Aorta (tissue), 5 donors: ENCODE measurements at places on chromosomes 4 and X. TPM values are rescaled to one million over a fixed set of nuclear protein-coding genes. Genes with fewer than 3 reads are reported as not detected.

The KCND1 gene
- total RNA-seq: 3.4 TPM

GRCh38 chrX:39017077-39017476 is 215.8 kb downstream of the MID1IP1 start:
- DNase-seq: no peak

The GSPT2 gene
- total RNA-seq: 7.7 TPM

The FAM9B gene
- total RNA-seq: not detected

DNA sequence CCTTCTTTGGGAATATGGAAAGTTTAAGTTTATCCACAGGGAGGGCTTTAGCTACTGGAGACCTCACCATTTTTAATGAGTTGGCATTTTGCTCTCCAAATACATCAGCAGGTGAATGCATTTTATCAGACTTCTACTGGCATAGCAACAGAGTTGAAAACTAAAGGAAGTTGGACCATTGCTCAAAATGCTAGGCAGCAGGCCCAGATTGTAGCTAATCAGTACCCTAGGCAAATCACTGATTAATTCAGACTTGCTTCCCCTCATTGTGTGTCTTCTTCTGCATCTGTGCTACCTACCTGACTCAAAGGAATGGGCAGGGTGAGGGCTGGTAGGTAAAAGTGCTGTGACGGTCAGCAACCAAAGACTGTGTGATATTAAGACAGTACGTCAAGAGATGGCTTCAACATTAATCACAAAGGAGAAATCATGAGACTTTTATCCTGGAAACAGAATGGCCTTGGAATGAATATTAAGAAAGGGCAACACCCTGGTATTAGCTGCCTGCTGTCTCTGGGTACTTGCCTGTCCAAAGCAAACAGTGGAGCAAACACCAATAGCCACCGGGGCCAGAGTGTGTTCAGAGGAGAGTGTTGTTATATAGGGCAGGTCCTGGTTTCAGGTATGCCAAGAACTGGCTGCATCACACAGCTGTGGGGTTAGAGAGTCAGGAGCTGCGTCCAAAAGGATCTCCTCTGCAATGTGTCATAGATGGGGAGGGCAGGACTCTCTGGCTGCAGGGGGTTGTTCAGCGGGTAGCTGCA is 17.1 kb upstream of the SMIM20 start:
- DNase-seq: no peak

GRCh38 chrX:101803451-101803850 is 128.4 kb downstream of the ZMAT1 start:
- no peak for DNase-seq

- no peak for DNase-seq
Observed at GRCh38 chr4:99507349-99507748, 3.5 kb upstream of the C4orf17 start.

GRCh38 chrX:149799938-149800337 is 18.2 kb downstream of the MAGEA9 start:
- no peak for DNase-seq

DNA sequence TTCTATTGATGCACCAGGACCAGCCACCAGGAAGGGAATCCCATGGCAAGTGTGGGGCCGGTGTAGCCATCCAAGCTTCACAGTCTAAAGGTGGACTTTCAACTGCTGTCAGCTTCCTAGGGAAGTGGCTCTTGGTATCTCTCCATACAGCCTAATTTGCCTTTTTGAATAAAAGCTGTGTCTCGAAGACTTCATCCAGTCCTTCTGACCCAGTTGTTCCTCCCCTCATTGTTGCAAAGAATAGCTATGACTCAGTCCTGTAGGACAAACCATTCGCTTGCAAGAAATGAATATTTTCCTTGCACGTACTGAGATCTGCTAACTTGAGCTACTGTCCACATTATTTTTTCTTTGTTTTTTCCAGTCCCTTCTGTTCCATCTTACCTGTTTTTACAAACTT is 145.1 kb upstream of the CTSO start:
- DNase-seq: no peak

GRCh38 chrX:19789376-19789775 is 98.0 kb downstream of the SH3KBP1 start:
- DNase-seq: no peak

DNA sequence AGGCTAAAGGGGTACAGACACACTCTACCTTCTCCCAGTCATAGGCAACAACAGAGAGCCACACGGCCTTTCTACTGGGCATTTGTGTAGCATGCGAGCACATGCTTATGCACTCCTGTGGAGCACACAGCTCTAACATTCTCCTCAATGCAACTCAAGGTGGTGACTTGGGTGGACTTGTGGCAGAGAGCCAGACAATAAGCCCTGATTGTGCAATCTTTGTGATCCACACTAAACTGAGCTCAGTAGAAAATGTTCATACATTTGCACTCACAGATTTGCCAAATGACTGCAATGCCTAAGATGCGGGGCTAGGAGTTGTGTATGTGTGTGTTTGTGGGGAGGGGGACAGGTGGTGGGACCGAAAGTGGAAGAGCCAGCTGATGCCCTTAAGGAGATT is 31.4 kb upstream of the SETD7 start:
- no peak for DNase-seq

DNA sequence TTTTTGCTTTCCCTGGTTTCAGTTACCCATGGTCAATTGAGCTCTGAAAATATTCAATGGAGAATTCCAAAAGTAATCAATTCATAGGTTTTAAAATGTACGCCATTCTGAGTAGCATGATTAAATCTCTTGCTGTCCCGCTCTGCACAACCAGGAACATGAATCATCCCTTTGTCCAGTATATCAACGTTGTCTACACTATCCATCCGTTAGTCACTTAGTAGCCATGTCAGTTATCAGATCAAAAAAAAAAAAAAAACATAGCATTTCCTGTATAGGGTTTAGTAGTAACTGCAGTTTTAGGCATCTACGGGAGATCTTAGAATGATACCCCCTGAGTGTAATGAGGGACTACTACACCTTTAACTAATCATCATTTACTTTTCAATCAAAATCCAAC is 15.1 kb downstream of the LAMP2 start:
- no peak for DNase-seq
